ENCODE measurements at places on chromosomes 12 and 14.

- DNase-seq = no peak
Observed at GRCh38 chr12:4954621-4955354, 45.1 kb downstream of the KCNA1 start.

DNA sequence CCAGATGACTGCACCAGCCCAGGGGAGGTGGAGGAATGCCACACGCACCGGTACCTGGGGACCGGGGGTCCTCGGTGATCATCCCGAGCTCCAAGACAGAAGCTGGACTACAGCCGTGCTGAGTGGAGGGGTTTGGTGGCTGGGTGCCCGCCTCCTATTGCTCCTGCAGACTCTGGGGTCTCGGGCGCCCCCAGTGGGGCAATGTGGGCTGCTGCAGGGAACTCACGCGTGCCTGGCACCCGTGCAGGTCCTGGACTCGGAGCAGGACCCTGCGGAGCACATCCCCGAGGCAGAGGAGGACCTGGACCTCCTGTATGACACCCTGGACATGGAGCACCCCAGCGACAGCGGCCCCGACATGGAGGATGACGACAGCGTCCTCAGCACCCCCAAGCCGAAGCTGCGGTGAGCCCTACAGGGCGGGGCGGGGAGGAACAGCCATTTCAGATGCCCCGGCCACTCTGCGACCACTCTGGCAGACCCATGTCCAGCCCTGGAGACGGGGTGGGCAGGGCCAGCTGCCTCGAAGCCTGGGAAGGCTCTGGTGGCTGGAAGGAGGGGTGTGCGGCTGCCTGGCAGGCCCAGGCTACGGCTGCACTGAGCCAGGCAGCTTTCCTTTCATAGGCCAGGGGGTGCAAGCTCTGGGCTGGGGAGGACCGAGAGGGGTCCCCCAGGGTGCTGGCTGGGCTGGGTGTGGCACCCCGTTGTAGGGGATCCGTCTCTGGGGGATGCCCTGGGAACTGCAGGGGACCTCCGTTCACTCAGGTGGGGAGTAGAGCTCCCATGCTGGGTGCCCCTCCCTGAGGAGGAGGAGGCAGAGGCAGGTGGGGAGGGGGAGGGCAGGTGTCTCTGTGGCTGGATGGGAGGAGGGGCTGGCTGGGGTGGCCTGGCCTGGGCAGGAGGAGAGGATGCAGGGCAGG lies 21.6 kb upstream of the TEX22 start:
- DNase-seq = no peak

DNA sequence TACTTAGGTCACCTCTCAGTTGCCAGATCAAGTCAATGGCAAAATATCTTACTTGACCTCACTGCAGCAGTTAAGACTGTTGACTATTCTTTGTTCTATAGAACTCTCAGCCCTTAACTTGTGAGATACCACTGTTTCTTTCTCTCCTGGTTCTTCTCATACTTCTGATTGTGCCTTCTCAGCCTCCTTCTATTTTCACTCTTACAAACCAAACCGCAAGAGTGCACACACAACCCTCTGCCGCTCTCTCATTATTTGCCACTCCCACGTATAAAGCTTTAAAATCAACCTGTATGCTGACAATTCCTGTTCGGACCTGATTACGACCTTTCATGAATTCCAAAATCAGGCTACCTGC lies 4.5 kb downstream of the E2F7 start:
- no peak for DNase-seq

DNA sequence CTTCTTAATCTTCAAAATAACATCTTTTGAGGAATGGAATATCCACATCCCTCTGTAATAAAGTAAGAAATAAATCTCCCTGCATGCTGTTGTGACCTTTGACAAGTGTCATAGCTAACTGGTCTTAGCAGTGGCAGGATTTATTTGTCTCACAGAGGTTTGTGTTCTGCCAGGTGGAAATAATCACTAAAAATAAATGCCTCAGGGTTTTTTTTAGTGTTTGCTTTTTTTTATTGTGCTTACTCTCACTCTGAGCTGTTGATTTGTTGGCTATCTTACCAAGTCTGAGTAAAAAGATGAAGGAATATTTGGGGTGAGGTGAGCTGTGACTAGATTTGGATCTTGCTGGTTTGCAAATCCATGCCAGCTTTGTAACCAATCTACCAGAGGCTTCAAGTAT lies 285.4 kb downstream of the ALG10B start:
- DNase-seq = no peak

DNA sequence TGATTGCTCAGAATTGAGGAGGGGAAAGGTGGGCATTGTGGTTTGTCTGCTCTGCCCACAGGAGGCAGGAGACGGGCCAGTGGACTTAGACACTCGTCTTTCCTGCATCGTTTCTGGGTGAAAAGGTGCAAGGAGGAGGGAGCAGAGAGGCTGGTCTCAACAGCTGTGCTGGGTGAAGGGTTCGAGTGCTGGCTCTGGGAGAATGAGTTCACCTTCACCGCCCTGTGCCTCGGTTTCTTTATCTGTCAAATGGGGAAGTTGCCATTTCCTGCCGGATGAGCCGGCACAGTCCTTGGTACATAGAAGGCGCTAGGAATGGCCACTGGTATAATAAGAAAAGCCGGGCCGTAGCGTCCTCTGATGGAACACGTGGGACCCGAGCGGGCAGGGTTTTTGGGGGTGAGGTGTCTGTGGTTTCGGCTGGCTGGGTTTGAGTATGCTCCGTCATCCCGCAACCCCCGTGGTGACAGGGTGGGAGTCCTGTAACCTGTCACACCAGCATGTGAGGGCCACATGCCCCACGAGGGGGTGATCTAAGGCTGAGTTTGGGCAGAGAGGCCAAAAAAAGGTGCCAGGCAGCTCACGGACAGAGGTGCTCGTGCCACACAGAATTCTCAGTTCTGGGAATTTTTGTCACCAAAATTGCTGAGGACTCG lies 7.3 kb downstream of the BCL7A start:
- no peak for DNase-seq

GRCh38 chr12:94126067-94126466 lies 22.3 kb upstream of the PLXNC1 start:
- no peak for DNase-seq

DNA sequence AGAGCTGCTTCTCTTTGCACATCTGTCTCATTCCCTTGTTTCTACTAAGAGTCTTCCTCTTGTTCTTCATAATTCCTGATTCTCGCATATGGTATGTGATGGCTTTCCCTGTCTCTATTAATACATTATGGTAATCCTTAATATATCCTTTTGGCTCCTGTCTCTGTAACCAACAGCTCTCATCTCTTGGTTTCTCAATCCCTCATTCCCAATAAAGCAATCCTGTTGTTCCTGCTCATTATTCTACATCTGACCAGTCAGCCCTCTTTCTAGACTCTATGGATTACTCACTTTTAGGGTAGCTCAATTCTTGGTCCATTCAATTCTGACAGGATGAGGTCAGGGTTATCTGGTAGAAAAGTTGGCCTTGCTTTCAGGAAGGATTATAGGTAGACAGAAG lies 349.9 kb downstream of the LRIG3 start:
- no peak for DNase-seq

- no peak for DNase-seq
Observed at GRCh38 chr12:6340032-6340638, 1.7 kb downstream of the TNFRSF1A start.

DNA sequence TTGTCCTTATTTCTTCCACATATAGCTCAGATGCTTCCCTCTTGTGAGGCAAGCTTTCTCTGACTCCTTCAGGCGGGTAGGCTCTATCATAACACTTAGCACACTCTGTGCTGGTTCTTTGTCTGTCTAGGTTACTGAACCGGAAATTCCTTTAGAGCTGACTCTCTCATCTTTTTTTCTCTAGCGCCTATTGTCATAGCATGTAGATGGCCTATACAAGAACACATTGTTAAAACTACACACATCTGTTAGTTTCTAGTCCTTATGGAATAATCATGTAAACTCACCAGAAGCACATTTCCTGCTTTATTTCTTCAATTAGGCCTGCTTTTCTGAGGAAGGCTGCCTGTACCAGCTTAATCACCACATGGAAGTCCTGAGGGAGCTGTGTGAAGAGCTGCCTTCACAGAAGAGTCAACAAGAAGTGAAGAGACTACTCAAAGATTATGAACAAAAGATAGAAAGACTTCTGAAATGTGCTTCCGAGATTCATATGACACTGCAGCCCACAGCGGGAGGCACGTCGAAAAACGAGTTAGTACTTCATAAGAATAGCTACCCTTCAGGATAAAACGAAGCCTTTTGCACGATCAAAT lies 143.9 kb downstream of the SYNE2 start:
- no peak for DNase-seq

DNA sequence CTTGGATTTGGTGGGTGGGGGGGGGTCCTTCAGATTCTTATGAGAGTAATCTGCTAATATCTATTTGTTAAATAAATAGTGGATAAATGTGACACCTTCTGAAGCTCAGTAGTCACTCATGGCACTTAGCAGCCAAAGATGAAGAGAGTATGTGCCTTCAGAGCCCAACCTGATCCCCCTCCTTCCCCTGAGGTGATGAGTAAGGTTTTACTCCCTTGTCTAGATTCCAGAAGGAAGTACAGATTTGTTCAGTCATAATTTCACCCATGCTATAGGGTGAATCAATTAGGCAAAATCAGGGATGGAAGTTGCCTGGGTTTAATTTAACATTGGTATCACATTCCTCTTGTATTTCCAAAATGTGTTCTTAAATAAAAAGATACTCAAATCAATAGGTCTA lies 340.3 kb upstream of the ATP2B1 start:
- no peak for DNase-seq

DNA sequence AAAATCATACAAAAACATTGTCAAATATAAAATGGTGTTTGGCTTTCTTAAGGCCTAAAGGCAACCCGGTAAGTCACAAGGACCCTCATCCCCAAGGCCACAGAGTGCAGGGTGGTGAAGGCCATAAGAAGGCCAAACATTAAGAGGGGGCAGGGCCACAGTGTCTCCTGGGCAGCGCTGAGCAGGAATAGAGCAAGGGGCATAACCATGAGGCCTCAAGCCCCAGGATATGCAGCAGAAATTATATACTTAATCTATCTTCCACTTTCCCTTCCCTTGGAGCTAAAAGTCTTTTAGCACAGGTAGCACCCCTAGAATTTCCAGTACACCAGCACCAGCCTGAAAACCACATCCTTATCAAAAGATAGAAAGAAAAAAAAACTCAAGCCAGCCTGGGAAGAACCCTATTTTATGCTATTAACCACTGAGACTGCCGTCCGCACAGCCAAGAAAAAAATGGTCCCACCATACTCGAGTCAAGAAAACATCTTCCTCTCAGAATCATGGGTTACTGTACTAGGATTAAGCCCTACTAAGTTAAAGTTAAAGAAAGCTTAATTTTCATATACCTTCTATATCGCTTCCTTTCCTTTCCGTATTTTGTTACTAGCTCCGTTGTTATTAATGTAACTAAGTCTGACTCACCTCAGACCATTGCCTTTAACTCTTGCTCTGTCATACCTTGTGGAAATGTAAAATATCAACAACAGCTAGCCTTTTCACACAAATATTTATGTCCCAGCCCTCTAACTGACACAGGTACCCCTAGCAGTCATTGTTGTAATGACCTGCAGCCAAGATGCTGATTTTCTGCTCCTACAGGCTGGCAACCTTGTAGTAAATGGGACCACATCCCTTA lies 20.1 kb downstream of the KLRK1 start:
- DNase-seq = no peak

- DNase-seq = no peak
Observed at GRCh38 chr12:85036733-85037132, 582 bp downstream of the LRRIQ1 start.

DNA sequence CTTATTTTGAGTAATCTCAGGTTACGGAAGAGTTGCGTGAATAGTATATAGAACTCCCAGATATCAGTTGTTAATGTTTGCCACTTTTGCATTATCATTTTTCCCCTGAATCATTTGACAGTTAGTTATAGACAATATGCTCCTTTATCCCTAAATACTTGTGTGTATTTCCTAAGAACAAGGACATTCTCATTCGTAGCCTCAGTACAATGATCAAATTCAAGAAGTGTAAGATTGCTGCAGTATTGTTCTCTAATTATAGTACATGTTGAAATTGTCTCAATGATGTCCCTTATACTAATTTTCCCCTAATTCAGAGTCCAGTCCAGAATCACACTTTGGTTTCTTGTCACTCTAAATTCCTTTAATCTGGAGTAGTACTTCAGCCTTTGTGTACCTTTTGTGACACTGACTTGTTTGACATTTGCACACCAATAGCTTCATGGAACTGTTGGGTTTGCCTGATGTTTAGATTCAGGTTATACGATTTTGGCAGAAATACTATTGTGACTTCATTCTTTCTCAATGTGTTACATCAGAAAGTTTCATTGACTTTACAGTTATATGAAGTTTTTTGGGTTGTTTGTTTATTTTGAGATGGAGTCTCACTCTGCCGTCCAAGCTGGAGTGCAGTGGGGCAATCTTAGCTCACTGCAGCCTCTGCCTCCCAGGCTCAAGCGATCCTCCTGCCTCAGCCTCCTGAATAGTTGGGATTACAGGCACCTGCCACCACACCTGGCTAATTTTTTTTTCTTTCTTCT lies 13.1 kb downstream of the DYNC1H1 start:
- no peak for DNase-seq

- DNase-seq = no peak
Observed at GRCh38 chr12:65016881-65017650, 104.0 kb downstream of the WIF1 start.

DNA sequence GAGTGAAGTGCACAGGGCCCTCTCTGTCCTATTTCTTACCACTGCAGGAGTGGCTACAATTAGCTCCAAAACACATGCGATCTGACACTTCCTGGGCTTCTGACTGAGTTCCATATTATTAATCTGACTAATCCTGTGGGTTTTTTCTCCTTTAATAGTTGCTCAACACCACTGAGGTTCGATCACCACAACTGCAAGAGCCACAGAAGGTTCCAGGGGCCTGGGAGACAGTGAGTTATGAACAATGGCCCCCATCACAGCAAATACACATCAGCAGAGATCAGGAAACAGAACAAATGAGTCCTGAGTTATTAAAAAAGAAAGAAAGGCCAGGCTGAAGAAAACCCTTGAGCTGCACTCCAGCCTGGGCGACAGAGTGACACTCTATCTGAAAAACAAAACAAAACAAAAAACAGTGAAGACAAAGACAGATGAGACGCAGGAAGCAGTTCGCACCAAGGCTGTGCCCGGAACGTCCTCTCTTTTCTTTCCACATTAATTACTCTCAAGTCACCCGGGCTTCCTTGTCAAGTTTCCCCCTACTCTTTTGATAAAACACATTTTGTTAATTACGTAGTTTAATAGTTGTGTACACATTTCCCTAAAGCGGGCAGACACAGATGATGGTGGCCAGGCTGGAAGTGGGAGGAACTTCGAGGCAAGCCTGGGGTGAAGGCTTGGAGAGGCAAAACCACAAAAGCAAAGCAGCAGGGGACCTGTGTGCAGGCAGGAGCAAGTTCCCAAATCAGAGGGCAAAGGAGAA lies 42.7 kb downstream of the CDC42BPB start:
- no peak for DNase-seq

DNA sequence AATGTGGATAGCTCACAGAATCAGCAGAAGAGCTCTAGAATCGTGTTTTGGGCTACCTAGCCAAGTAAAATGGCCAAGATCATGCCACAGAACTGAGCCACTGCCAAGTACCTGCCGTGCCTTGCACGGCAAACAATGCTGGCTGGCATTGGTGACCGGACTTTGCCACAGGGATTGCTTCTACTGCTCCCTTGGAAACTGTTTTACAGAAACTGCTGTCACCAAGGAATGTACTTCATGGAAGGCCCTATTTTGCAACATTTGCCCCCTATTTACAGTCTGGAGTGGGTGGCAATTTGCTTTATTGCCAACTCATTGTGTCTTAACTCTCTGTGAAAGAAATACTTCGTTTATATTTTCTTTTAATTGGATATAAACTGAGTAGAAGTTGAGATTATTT lies 49.0 kb downstream of the BORCS5 start:
- DNase-seq = no peak

Data from activated CD4-positive, alpha-beta T cell treated with anti-CD3 and anti-CD28 coated beads for 1 hour (primary cell).